ENCODE measurements at places on chromosomes 6 and 20.

GRCh38 chr6:41972826-41973225, 31.2 kb upstream of the CCND3 start:
- DNase-seq, result no peak

GRCh38 chr20:16587066-16587465, 13.8 kb upstream of the KIF16B start:
- DNase-seq, result no peak

- no peak for DNase-seq
Observed at GRCh38 chr6:7448232-7448631, 58.6 kb downstream of the RIOK1 start.

- no peak for DNase-seq
Observed at GRCh38 chr20:21394551-21394950, 2.8 kb downstream of the NKX2-4 start.

DNA sequence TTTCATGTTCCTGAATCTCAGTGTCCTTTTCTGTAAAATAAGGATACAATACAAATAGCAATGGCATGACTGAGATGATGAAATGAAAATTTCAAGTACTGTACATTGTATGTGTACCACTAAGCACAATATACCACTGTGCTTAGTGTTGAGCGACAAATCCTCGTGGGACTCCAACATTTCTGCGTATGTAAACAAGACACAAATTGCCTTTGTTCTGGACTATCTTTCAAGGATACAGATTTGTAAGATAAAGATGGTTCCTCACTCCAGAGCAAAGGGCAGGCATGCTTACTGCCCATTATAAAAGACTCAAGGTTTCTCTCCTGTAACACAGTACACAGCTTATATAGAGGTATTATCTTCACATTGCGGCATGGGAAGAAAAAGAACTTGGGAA, 6.0 kb downstream of the RARS2 start:
- DNase-seq, result no peak

DNA sequence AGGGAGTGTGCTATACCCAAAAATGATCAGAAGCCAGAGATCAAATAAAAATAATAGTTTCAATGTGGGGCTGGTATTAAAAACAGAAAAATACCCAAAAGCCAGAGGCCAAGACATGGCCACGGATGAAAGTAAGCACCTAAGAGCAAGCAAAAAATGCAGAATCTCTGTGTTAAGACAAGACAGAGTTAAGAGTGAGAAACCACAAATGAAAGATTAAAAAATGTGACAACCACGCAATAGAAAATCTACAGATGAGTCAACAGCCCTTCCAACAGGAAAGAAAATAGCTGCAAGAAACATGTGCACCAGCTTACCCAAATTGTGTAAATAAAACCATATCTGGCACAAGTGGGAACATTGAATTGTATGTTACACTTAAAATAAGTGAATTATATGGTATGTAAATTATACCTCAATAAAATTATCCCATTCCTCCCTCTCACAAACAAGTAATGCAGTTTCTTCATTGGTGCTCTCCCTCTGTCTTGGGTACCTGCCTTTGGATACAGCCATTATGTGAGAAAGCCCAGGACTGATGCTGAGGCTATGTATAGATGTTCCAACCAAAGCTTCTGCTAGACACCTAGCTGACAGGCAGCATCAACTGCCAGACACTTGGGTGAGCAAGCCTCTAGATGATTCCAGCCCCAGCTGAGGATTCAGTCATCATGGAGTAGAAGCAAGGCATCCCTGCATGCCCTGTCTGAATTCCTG, 55.3 kb upstream of the UFL1 start:
- no peak for DNase-seq

DNA sequence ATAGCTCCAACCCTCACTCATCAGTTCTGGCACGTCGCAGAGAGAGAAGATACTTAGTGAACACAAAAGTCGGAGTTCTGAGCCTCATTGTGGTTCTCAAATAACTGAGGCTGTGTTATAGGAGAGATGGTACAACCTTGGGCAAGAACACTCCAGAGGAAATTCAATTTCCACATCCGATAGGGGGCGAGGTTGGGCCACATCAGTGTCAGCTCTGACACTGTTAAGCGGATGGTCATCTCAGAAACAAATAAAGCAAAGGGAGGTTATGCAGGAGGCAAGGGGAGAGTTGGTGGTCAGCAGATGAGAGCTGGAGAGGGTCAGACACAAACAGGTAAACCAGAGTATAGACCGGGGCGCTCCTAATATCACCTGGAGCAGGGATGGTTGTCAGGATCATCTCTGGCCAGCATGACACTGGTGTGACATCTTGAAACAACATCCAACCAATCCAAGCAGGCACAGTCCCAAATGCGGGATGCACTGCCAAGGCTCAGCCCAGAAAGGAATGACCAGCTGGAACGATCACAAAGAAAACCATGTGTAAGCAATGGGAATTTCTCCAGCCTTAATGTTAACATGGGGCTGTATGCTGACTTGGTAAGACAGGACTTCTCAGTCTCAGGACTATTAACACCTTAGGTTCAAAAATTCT, 331.8 kb downstream of the HACE1 start:
- peak; percentile 41 for DNase-seq

- peak; percentile 59 for DNase-seq
Observed at GRCh38 chr20:62025394-62025793, 40.3 kb downstream of the TAF4 start.

DNA sequence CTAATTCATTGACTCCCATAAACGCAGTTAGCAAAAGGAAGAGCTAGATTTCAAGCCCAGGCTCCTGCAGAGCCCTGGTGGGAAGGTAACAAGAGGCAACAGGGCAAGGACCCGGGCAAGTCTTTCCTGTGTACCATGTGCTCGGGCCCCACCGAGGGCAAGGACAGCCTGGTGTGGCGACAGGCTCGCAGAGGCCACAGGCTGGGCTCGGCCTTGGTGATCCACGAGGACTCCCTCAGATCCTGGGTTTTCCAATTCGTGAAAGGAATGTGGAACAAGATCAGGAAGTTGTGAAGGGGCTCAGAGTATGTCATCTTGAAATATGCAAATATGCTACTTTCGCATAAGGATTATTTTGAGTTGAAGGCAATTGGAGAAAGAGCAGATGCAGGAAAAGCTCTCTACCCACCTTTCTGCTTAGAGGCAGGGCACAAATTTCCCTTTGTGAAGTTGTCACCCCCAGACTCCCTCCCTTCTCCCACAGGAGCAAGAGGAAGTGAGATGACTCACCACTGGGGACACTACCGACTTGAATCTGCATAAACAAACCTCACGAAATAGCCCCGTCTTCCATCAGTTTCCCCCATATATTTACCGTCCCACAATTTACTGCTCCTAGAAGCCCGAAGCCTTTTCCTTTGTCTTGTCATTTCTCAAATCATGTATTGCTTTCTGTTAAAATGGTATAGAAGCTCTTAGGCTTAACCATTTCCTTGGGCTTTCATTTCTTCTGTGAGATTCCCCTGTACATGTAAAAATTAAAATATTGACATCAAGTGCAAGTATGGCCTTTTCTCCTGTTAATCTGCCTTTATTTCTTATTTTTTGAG, 79.0 kb downstream of the PSMG4 start:
- DNase-seq, result peak; percentile 38

DNA sequence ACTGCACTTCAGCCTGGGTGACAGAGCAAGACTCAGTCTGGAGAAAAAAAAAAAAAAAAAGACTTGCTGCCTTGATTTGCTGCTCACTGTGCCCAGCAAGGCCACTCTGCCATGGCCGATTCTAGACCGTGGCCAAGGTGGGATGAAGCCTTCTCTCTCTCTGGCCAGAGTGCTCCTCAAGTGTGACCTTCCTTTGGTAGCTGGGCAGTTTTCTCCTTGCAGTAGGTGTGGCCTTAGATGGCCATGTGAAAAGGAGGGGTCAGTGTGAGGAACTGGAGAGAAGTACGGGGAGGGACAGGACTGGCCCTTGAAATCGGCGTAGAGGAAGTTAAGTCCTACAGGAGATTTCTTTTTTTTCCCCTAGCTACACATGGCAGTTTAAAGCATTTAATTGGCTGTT, 272.0 kb downstream of the ARID1B start:
- no peak for DNase-seq

Data from hematopoietic multipotent progenitor cell treated with erythropoietin and hydrocortisone succinate and interleukin-3 and kit ligand, for 6 days (in vitro differentiated cells).